ENCODE measurements at places on chromosomes 12 and 14.

DNA sequence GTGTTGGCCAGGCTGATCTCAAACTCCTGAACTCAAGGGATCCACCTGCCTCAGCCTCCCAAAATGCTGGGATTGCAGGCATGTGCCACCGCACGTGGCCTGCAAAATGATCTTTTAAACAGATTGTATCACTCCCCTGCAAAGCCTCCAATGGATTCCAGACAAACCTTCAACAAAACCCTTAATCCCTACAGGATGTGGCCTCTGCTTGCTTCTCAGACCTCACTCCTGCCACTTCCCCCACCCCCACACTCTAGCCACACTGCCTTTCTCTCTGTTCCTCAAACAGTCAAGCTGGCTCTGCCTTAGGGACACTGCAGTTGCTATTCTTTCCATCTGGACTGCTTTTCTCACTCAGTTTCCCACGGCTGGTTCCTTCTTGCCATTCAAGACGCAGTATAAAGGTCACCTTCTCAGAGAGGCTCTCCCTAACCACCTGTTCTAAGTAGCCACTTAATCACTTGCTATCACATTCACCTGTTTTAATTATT is 47.3 kb upstream of the TMED10 start:
- DNase-seq = no peak

- no peak for DNase-seq
Measured at GRCh38 chr12:27531896-27532295, 7.9 kb downstream of the PPFIBP1 start.

GRCh38 chr14:103122585-103122946 is 695 bp upstream of the TNFAIP2 start:
- DNase-seq = no peak

DNA sequence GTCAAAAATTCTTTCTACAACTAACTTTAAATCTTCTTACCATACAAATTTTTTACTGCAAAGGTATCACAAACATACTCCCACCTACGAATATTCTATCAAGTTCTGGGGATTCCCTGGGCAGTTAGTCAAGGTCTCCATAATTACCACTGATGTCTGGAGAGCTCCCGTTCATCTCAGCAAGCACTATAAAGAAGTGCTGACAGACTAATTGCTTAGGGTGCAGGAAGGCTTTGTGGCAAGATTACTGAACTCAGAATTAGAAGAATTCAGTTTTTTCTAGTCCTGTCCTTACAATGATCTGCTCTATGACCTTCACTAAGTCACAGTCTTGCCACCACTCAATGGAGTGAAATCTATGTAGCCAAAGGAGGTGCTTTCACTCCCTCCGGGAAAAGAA is 61.5 kb downstream of the DUSP16 start:
- no peak for DNase-seq

DNA sequence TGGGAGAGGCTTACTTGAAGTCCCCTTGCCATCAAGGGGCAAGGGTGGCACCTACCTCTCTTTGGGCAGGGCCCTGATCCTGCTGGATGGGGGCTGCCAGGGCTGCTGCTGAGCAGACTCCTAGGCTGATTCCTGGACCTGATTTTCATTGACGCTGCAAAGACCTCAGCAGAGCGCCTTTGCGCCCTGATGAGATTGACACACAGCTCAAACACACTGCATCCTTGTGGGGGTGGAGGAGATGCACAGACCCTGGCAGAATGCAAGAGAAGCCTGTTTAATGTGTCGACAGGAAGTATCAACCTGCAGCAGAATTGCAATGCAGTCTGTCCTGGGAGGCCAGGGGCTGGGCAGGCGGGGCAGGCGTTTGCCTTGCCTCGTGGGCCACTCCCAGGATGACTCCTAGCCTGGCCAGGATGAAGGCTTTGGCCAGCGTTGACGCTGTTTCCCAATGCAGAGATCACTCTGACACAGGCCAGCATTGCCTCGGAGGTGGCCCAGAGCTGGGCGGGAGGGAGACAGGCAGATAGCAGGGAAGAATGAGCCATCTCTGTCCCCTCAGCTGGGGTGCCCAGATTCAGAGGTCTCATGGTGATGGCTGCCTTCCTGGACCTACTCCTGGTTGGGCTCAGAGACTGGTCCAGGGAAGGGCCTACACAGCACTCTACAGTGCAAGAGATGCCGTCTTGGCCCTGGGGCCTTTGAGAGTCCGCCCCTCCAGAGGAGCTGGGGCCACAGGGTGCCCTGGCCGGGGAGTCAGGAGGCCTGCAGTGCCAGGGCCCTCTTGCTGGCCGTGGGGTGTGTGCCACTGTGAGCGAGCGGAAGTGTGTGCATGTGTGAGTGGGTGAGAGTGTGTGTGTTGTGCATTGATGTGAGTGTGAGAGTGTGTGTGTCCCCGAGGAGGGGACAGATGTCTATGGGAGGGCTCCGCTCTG is 108.3 kb downstream of the KIF26A start:
- DNase-seq = no peak

DNA sequence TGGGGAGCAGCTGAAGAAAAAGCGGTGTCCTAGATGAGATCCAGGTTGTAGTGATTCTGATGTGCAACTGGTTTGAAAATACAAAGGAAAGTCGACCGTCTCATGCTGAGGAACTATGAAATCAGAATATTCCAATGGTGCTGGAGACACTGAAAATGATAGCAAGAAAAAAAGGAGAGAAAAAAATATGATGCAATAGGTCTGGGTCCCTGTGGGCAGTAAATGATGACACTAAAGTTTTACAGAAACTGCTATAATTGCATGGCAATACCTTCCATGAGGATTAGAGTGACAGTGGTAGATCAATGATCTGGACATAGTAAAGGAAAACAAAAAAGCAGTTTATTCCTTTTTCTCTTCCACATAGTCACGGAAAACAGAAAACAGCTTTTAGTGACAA is 2.3 kb downstream of the PYM1 start:
- DNase-seq = no peak

GRCh38 chr12:108640802-108641445 is 7.2 kb upstream of the SELPLG start:
- DNase-seq = no peak

DNA sequence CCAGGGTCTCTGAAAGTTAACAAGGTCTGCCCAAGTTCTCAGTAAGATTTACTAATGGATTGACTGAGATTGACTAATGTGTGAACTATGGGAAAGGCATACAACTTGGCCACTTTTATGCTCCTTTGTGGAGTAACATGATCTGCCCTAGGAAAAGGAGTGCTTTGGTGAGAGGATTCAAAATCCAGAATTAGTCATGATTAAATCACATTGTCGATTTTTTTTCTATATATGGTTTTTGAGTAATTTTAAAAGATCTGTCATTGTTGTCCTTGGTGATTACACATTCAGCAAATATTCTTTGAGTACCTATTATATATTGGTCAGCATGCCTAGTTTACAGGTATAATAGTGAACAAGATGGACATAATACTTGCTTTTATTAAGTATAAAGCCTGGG is 147.7 kb upstream of the SYT10 start:
- no peak for DNase-seq

GRCh38 chr12:42217656-42218055 is 20.4 kb downstream of the YAF2 start:
- DNase-seq = no peak

DNA sequence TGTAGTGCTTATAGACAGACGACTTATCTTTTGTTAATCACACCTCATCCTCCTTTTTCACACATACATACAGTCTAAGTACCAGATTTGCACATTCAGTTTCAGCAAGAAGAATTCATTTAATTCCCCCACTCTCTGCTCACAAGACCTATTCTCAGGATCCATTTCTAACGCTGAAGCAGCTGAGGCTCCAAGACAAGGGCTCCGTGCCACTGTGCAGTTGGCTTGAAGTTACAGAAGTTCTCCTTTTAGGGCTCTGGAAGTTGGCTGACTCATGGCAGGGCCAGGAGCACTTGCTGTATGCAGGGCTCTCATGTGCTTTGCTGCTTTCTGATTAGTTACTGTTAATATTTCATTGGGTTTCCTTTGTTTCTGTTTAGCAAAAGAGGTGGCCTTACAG is 1566.9 kb upstream of the TMEM132C start:
- DNase-seq = no peak

GRCh38 chr14:61335049-61335448 is 13.7 kb downstream of the PRKCH start:
- DNase-seq = no peak

- no peak for DNase-seq
Measured at GRCh38 chr14:22939684-22940083, 10.5 kb upstream of the PRMT5 start.

DNA sequence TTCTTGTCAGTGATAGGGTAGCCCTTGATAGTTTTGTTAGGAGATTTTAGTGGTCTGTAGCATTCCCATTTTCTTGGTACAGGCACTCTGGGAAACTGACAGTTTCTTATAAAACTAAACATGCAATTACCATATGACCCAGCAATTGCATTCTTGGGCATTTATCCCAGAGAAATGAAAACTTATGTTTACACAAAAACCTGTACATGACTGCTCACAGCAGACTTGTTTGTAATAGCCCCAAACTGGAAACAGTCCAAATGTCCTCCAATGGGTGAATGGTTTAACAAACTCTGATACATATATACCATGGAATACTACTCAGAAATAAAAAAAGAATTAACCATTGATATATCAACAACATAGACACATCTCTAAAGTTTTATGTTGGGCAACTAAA is 75.5 kb downstream of the BORCS5 start:
- DNase-seq = peak; percentile 75

DNA sequence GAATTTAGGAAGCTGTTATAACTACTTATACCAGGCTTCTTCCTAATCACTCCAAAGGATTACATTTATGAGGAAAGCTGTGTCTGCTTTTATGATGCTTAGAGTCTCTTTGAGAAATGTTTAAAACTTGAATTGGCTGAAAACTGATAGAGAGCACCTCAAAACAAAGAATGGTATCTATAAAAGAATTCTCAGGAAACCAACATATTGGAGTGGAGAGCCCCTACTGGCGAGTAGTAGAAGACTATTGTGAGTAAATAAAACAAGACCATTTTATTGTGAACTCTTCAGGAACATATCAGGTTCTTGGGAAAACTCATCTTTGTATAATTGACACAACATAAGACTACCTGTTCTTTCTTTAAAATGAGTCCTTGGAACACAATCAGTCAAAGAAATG is 578.6 kb downstream of the RERGL start:
- DNase-seq = no peak

GRCh38 chr12:119412811-119413794 is 78.6 kb downstream of the CCDC60 start:
- DNase-seq = peak; percentile 15

GRCh38 chr12:116922194-116922897 is 11.6 kb downstream of the FBXW8 start:
- peak; percentile 35 for DNase-seq

DNA sequence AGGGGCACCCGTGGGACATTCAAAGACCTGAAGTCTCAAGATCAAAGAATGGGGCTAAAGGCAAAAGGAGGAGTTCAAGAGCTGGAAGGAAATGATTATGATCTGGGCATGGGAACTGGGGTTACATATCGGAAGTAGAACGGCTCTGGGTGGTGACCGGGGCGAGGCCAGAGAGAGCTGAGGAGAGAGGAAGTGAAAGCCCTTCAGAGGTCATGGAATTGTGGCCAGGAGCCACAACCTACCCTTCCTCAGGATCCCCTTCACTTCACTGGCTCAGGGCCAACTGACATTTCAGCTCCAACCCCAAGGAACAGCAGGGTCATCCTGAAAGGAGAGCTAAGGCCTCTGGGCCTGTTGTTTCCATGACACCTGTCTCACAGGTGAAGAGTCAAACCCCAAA is 57.8 kb downstream of the GALNT16 start:
- no peak for DNase-seq

DNA sequence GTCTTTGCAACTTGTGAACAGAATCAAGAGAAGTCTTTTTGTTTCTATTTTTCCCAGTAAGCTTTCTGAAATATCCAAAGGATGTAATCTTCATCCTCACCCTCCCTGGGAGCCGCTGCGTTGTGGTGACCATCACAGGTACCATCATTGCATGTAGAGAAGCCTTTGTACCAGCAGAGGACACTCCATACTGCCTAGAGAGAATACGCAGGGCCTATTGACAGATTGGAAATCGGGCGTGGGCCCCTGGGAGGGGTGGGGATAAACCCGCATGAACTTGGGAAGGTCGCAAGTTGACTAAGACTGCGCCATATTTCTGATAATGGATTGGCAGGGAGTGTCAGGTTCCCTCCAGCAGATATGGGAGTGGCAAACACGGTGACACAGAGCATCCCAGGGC is 12.7 kb downstream of the KRT1 start:
- no peak for DNase-seq

DNA sequence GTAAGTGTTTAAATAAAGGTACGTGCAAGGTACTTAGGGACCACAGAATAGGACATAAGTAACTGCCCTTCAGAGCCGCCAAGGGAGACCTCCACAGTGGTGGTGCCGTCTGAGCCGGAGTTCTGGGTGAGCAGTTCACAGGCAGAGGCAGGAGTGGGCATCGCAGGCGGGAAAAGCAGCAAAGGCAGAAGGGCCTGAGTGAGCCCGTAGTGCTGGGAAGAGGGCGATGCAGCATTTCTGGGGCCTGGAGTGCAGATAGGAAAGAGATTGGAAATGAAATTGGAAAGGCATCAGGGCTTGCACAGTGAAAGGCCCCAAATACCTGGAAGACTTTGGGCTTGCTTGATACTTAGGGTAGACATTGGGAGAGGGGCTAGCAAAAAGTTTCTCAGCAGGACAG is 32.9 kb downstream of the EVL start:
- no peak for DNase-seq

GRCh38 chr12:91099836-91100235 is 11.5 kb downstream of the LUM start:
- no peak for DNase-seq

- DNase-seq = no peak
Measured at GRCh38 chr14:94102768-94103482, 7.6 kb upstream of the IFI27 start.

DNA sequence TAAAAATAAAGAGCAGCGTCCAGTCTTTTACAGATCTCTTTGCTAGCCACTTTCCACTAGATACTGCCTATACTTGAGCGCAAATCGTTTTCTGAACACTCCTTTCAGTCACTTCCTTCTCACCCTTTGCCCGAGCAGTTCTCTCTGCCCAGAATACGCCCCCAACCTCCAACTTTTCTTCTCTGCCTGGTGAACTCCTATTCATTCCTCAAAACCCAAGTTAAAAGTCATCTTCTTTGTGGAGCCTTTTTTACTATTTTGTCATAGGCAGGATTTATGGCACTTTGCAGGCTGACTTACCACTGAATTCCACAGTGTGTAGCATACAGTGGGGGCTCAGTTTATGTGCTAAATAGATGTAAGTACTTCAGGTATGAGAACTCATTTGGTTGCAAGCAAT is 4.0 kb downstream of the CCDC63 start:
- no peak for DNase-seq

GRCh38 chr12:124568431-124569374 is 1.3 kb upstream of the NCOR2 start:
- DNase-seq = peak; percentile 88
